ENCODE measurements at places on chromosomes 12 and 14. TPM values are rescaled to one million over a fixed set of nuclear protein-coding genes. Genes with fewer than 3 reads are reported as not detected.
A peak's percentile ranks its signal among the peaks of the same experiment; 100 is the strongest.

Gene BICDL1
- total RNA-seq: not detected

Gene NAV3
- total RNA-seq: 2.3 TPM

Gene FBXL14
- 10.9 TPM for total RNA-seq

Gene AKAP3
- total RNA-seq: 1.5 TPM

Gene KDM2B
- total RNA-seq: 24.0 TPM

Gene GZMH
- not detected for total RNA-seq

Gene STYK1
- 3.2 TPM for total RNA-seq

- DNase-seq: peak; percentile 65
These were observed 20.1 kb upstream of the CCDC63 start for GRCh38 chr12:110826592-110827200.

DNA sequence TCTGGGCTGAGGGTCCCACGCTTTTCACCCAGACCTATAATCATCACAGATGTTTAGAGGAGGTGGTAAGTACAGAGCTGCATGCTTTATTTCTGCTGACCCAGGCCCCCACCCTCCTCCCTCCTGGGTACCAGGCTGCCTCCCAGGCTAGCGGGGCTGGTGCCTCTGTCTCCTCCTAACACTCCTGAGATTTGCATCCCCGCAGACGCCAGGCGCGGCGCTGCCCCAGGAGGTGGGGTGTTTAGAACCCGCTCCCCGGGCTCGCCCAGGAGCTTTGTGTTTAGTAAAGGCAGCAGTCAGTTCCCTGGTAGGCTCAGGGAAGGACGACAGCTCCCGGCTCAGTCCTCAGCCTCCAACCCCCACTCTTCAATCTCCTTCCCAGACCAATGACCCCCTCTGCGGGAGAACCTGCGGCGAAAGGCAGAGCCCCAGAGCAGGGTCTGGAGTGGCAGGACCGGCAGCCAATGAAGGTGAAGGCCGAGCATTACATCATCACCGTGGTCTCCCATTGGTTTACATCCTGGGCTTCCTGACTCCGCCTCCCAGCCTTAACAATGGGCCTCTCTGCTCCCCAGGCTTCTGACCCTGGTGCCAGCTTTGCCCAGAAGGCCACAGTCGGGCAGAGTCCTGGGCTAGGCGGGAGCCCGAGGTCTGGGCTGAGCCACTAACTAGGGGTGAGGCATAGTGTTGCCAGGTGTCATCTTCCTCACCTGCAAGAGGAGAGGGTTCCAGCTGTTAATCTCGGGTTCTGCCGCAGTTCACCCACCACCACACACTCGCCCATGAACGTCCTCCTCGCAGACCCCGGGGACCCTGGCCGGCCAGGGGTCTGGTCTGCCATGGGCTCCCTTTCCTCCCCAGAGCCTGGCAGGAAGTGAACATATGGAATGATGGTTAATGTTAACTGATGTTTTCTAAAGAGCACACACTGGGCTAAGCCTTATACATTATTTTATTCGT lies 57.5 kb downstream of the CALM1 start:
- DNase-seq: peak; percentile 74

DNA sequence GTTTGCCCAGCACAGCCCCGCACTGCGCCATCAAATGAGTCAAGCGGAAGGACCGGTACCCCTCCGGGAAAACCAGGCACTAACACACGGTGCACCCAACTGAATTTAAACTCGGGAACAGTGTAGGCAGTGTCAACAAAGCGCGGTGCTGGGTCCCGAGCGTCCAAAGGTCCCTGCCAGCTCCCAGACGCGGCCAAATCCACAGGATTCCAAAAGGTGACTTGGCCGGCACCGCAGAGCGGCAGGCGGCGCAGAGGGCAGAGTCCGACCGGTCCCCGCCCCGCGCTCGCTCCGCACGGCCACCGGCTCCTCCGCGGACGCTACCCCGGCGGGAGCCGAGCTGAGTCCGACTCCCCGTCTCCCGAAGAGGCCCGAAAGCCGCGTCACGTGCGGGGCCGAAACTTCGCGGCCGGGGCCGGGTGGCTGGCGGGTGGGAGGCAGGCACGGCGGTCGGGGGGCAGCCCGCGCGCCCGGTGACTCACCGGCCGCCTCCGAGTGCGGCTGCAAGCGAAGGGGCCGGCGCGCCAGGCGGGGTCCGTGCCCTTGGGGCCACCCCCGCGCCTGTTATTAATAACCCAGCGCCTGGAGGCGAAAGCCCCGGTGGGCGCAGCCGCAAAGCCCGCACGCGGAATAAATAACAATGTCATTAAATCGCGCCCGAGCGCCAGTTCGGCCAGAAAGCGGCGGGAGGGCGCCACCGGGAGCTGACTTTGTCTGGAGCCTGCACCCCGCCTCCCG lies 863 bp downstream of the DENND5B start:
- peak; percentile 79 for DNase-seq

DNA sequence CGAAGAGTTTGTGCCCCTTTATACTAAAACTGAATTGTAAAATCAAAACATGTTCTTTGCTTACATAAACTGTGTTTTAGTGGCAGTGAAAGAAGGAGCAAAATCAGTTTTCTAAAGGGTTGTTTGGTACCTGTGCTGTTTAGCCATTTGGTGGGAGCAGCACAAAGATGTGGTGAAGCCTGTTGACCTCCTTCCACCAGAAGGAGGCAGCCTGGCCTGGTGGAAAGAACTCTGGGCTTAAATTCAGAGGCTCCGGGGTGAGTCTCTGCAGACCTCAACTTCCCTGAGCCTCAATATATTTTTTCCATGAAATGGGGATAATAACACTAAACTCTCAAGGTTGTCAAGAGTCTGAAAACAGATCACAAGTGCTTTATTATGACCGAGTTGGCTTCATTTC lies 502.5 kb downstream of the VRK1 start:
- no peak for DNase-seq

- peak; percentile 11 for DNase-seq
These were observed 2.0 kb downstream of the WNT5B start for GRCh38 chr12:1630827-1631591.

GRCh38 chr14:76836029-76836630 lies 9.9 kb downstream of the LRRC74A start:
- no peak for DNase-seq

GRCh38 chr12:15541996-15542631 lies 219.8 kb downstream of the PTPRO start:
- DNase-seq: no peak

DNA sequence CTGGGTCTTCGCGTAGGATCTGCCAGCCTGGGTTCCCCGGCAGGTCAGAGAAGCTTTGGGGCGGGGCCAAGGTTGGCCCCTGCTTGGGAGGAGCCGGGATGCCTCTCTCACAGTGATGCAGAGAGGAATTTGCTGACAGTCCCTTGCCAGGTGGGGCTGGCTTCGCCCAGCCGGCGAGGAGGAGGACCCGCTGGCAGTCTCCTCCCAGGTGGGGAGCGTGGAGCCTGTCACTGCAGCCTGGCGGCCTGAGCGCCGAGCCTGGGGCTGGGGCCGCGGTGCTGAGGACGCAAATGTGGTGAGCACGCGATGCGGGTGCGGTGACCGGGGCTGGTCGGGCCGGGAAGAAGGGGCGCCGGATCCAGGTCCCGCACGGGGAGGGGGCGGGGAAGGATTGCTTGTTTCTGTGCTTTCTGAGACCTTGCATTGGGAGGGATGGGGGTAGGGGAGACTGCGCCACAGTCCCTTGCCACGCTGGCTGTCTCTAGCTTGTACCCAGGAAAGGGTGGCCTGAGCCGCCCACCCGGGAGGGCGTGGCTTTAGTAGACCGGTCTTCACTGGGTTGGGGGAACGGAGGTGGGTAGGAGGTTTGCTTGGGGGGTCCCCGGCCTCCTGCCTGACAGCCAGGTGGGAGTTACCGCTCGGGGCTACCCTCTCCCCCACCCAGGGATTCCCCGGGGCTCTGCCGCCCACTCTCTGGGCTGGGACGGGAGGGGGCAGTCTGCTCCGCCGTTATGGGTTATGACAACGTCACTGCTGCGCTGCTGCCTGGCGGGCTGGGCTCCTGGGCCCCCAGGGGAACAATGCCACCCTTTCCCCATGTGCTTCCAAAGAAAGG lies at the start of gene TMEM63C:
TMEM63C (plus strand) TSS at position 196 of the 835 bp plus-strand sequence. CDS start 37,016 bp downstream, outside the sequence.
- no peak for DNase-seq

- no peak for DNase-seq
These were observed 223.2 kb upstream of the FAR2 start for GRCh38 chr12:28925719-28926376.
